ENCODE measurements at places on chromosomes 12 and 14.

DNA sequence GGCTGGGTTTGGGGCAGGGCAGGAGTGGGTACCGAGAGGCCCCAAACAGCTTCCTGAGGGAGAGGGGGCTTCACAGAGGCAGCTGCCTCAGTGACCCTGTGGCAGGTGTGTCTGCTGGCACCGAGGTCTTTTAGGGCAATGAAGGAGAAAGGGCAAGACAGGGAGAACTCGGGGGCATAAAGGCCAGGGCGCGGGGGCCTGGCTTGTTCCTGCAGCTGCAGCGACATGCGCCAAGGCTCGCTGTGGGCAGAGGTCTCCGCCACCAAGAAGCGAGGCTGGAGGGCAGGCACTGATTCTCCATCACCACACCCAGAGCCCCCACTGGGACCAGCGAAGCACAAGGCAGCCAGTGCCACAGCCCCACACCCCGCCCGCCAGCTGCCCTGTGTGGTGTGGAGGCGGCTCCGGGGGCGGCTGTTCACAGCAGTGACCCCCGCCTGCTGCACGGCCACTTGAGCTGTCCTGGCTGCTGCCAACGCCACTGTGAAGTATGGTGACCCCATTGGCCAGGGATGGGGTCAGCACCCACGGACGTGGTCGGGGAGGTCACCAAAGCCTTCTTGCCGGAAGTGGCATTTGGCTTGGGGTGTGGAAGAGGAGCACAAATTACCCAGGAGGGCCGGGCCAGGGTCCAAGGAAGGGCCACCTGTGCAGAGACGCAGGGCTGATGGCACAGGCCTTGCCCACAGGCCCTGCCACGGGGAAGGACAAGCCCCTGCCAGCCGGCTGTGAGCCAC, 16.4 kb downstream of the BAG5 start:
- no peak for DNase-seq

- no peak for DNase-seq
Observed at GRCh38 chr12:27578689-27579372, 54.8 kb downstream of the PPFIBP1 start.

- no peak for DNase-seq
Observed at GRCh38 chr12:108681317-108681716, 47.6 kb upstream of the SELPLG start.

GRCh38 chr12:50069539-50069938, 12.1 kb downstream of the ASIC1 start:
- DNase-seq: no peak

DNA sequence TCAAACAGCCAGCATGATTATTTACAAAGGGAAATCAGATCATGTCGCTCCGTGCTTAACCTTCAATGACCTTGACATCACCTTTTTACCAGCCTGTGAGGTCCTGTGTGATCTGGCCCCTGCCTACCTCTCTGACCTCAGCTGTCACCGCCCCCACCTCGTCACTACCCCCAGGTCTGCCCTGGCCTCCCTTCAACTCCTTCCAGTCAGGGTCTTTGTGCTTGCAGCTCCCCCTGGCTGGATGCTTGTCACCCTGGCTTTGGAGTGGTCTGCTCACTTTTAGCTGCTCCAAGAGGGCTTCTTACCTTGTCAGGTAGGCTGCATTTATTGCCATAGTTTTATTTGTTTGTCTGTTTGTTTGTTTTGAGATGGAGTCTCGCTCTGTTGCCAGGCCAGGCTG, 8.2 kb upstream of the MAX start:
- DNase-seq: no peak

DNA sequence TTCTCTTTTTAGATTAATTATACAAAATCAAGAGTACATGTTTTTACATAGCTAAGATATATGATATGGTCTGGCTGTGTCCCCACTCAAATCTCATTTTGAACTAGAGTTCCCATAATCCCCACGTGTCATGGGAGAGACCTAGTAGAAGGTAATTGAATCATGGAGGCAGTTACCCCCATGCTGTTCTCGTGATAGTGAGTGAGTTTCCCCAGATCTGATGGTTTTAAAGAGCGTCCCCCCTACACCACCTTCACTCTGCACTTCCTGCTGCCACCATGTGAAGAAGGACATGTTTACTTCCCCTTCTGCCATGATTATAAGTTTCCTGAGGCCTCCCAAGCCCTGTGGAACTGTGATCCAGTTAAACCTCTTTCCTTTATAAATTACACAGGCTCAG, 21.4 kb upstream of the DRAM1 start:
- DNase-seq: no peak

- no peak for DNase-seq
Observed at GRCh38 chr12:92056290-92056689, 89.4 kb downstream of the BTG1 start.

- DNase-seq: no peak
Observed at GRCh38 chr14:56666294-56666693, 86.7 kb downstream of the TMEM260 start.

DNA sequence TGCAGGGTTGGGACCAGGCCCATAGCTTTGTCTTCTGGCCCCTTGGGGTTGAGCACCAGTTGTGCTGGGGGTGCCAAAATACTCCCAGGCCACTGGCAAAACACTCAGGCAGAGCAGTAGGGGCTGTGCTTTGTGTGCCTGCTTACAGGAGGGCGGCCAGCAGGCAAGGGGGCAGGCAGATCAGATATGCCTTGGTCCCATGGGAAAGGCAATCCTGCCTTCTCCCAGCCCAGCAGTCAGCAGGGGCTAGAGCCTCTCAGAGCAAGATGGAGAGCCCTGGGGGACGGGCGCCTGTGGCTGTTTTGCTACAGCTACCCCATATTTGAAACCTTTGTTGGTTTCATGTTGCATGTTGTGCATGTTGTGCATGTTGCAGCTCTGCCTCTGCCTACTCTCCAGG, 36.2 kb upstream of the TMX1 start:
- no peak for DNase-seq

DNA sequence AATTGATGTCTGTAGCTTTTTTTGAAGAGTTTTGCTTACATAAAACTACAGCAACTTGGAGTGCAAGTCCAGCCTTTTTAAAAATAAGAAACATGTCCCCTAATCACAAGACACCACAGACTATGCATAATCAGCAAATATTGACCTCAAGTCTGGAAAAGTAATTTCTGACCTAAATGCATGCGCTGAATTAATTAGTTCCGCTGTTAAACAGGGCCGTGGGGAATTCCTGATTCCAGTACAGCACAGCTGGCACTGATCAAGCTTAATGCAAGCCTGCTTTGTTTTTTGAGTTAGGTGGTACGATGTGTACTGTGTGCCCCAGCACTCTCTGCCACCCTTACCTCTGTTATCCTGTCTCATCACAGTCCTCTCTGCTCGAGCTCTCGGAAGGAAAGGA, 9.2 kb downstream of the MLH3 start:
- DNase-seq: no peak

- DNase-seq: no peak
Observed at GRCh38 chr14:23160924-23161522, 22.4 kb downstream of the SLC7A8 start.

GRCh38 chr12:2877953-2878732, 1.1 kb downstream of the RHNO1 start:
- DNase-seq: no peak

DNA sequence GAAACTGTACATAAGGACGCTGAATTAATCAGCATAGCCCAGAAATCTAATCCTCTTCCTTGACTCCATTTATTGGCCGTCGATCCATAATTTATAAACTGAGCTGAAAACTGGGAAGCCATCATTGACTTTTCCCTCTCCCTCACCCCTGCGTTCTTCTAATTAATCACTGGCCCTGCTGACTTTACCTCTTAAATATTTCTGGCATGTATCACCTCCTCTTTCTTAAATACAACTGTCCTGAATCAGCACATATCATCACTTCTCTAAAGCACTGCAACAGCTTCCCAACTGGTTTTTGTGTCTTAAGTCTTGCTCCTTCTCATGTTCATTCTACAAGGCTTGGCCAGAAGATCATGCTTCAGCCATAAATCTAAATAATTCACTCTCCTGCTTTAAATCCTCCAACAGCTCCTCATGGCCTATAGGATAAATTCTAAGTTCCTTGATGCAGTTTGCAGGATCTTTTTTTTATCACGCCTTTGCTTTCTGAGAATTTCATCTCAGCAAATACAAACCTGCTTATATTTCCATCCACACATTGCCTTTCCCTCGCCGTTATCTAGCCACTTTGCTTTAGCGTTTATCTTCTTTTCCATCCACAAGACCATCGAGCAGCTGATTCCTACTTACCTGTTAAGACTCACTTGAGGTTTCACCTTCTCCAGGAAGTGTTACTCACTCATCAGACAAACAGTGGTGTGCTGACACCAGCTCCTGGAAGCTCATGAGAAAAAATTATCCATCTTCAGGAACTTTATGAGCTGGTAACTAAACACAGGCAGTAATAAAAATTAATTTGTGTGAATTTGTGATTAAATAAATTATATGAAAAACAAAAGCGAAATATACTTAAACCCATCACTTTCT, 295.6 kb upstream of the FLRT2 start:
- DNase-seq: no peak

DNA sequence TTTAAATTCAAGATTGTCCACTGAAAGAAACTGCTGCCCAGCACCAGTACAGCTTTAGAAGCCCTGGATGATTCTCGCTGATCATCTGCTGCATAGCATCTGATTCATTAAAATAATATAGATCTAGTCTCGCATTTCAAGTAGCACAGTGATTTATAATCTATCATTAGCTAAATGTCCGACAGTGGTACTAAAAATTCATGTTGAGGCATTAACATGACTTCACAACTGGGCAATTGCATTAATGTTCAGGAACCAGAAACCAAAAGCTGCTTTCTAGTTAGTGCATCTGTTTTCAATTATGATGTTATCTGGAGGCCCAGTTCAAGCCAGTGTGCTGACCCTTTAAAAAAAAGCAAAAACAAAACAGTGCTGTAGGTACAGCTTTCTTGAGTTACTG, 1987.2 kb upstream of the SEL1L start:
- DNase-seq: no peak

- DNase-seq: no peak
Observed at GRCh38 chr14:23297611-23298277, 4.9 kb downstream of the PPP1R3E start.
